ENCODE measurements at places on chromosomes 12 and 14.

- no peak for DNase-seq
These were observed 86.3 kb downstream of the DRAM1 start for GRCh38 chr12:101963697-101964096.

GRCh38 chr12:81284137-81284536, 206.3 kb downstream of the ACSS3 start:
- no peak for DNase-seq

- DNase-seq = no peak
These were observed 17.9 kb upstream of the MDM1 start for GRCh38 chr12:68349921-68350606.

GRCh38 chr12:45458854-45459807, 243.2 kb downstream of the ANO6 start:
- DNase-seq = no peak

DNA sequence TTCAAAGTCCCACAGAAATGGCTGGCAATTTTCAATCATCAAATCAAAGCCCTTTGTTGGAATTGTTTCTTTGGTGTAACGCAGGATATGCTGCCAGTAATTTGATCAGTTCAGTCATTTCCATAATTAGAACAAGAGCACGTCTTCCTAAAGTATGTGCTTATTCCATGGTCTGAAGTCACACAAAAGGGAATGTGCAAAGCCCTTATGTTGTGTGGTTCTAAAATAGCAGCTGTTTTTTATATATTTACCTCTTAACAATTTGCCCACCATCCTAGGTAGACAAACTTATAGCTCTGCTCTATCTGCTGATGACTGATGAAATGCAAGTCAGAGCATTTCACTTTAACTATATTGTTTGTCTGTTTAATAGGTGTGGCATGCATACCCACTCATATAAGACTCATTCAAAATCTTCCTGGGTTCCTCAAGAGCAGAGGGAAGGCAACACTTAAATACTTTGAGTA, 176.1 kb upstream of the SLC38A2 start:
- no peak for DNase-seq

- DNase-seq = no peak
These were observed 826 bp upstream of the NRL start for GRCh38 chr14:24115422-24116127.

DNA sequence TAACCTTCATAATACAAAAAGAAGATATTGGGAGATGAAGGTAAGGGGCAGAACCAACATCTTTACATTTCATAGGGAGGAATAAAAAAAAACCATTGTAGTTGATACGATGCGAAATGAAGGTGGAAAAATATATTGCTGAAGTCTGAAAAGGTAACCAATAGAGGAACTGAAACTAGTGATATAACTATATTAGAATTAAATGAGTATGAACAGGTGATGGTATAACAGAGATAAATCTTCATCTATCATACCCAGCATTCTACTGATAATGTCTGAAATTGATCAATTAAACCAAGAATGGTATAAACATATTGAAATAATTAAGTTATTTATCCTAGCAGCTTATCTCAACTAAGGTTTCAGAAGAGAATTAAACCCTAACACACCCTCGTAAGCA, 332.1 kb downstream of the NELL2 start:
- DNase-seq = no peak

GRCh38 chr12:102948941-102949352, 8.5 kb upstream of the ASCL1 start:
- peak; percentile 47 for DNase-seq

- no peak for DNase-seq
These were observed 13.1 kb upstream of the TMTC1 start for GRCh38 chr12:29796823-29797263.

GRCh38 chr12:98814254-98814653, 169.2 kb downstream of the APAF1 start:
- DNase-seq = no peak

All from activated CD4-positive, alpha-beta T cell treated with anti-CD3 and anti-CD28 coated beads, Interleukin-2, Interleukin-4, amounts not matched to agents 100 ng/mL and 50 ng/mL, durations not matched to agents 16 hours and 8 hours (primary cell).